Left colon (tissue), 2 donors: ENCODE measurements at places on chromosomes 7 and 10. TPM values are rescaled to one million over a fixed set of nuclear protein-coding genes. Genes with fewer than 3 reads are reported as not detected.

- DNase-seq = no peak
Measured at GRCh38 chr10:128877936-128878335, 589.1 kb upstream of the MGMT start.

GRCh38 chr7:95375591-95376257 is 20.5 kb downstream of the PON3 start:
- DNase-seq = no peak

GRCh38 chr10:131722525-131723264 is 178.1 kb upstream of the PPP2R2D start:
- DNase-seq = no peak

GRCh38 chr10:8489823-8490222 is 435.3 kb downstream of the GATA3 start:
- DNase-seq = no peak

GRCh38 chr10:59708816-59709394 is 745 bp downstream of the SLC16A9 start:
- peak; percentile 50 for DNase-seq

Gene MKX
- 0.06 TPM for total RNA-seq
